CD4-positive, alpha-beta T cell treated with Interleukin-2 at 100 ng/mL for 4 hours (primary cell): ENCODE measurements at places on chromosomes 3 and 15.

DNA sequence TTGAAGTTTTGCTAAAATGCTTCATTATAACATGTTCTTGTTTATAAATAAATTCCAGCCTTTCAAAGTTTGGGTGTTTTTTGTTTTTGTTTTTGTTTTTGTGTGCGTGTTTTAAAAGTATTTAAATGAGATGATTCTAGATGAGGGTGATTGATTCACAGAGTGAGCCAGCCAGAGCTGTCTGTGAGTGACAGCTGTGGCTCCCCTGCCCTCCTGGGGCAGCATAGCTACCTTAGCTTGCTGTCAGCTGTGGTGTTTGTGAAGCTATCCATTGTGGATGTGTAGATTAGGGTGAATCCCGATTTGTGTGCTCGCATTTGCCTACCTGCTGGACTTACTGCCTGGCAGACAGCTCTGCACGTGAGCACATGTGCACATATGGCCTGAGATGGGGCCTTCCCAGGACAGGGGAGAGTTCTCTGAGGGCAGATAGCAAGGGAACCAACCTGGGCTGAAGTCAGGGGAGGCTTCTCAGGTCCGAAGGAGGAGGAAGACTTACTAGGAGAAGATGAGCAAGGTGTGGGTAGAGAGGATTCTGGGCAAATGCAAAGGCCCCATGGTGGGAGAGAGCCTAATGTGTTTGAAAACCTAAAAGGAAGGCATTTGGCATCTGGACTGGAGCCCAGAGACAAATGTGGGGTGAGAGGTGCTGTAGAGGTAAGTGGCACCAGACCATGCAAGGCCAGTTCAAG lies 124.2 kb downstream of the EEFSEC start:
- no peak for DNase-seq

DNA sequence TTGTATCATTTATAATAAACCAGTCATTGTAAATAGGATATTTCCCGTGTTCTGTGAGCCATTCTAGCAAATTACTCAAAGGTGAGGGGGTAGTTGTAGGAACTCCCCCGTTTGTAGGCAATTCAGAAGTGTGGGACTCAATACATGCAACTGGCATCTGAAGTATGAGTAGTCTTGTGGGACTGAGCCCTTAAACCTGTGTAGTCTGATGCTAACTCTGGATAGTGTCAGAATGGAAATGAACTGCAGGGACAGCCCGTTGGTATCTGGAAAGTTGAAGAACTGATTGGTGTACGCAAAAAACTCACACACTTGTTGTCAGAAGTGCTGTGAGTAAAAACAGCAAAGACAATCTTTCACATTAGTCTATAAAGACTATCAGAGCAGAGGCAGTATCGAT lies 32.6 kb downstream of the HERC1 start:
- no peak for DNase-seq

DNA sequence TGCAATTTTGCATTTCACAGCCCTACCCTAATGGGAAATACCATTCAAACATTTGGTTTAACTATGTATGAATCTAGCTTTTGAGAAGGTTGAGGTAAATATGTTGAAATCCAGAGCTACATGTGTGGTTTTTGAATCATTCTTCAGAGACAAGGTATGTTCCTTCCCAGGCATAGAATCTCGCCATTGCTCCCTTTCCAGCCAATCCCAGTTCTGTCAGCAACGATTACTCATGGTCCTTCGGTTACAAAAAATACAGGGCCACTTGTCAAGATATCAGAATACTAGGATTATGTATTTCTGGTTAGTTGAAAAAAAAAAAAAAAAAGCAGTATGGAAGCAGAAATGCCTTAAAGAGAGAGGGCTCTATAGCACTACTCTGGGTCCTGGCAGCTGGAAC lies 182.4 kb downstream of the RBMS3 start:
- DNase-seq = no peak

- no peak for DNase-seq
Measured at GRCh38 chr3:156598413-156598812, 43.5 kb upstream of the SSR3 start.

- no peak for DNase-seq
Measured at GRCh38 chr15:71508081-71508682, 302.2 kb upstream of the NR2E3 start.
